ENCODE measurements at places on chromosomes 3 and 15.

GRCh38 chr3:126553284-126554084, 5.2 kb downstream of the C3orf22 start:
- no peak for DNase-seq

DNA sequence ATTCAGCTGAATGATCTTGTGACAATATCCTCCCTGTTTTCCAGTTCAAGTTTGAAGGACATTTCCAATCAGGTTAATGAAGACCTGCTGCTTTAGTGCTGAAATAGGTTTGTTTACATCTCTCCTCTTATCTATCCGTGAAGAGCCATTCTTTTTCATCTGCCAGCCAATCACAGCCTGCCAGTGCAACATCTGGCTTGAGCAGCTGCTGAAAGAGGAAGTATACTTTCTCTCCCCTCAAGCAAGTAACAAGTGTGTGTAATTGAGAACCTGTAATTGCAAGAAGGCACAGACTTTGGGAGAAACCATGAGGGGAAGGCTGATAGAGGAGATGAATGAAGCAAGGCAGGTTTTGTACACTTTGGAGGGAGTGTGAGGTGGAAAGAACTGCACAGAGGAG, 404.3 kb downstream of the AGBL1 start:
- no peak for DNase-seq

GRCh38 chr15:58069008-58069407, 3.5 kb upstream of the ALDH1A2 start:
- DNase-seq, result no peak

DNA sequence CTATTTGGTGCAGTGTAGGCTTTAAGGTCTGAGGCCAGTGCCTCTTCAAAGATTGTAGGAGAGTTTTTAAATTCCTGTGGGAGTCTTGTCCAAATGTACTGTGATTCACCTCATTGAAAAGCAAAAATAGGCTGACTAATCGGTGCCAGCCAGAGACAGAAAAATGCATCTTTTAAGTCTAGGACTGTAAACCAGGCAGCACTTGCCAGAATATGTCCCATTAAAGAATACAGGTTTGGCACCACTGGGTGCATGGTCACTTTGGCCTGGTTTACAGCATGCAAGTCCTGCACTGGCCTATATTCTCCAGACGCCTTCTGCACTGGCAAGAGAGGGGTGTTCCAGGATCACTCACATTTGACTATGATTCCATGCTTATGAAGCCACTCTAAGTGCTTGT, 20.3 kb upstream of the NOX5 start:
- no peak for DNase-seq

DNA sequence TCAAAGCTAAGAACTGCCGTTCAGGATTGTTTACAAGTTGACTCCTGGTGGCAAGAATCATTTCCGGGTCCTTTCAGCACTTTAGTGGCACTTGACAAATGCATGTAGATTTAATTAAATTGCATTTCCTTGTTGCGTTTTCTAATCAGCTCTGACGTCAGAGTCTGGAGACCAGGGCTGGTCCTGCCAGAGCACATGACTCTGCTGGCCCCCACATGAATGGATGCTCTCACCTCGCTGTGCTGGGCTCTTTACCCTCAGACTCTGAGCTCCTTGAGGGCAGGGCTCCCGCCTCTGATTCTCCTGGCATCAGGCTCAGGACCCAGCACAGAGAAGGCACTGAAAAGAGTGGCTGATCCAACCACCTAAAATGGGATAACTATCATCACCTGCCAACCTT, 69.4 kb downstream of the FEM1B start:
- DNase-seq, result no peak

- peak; percentile 69 for DNase-seq
These were observed 722 bp upstream of the ZXDC start for GRCh38 chr3:126476166-126477060.

GRCh38 chr3:151976211-151977050, 103.0 kb downstream of the SUCNR1 start:
- DNase-seq, result no peak

DNA sequence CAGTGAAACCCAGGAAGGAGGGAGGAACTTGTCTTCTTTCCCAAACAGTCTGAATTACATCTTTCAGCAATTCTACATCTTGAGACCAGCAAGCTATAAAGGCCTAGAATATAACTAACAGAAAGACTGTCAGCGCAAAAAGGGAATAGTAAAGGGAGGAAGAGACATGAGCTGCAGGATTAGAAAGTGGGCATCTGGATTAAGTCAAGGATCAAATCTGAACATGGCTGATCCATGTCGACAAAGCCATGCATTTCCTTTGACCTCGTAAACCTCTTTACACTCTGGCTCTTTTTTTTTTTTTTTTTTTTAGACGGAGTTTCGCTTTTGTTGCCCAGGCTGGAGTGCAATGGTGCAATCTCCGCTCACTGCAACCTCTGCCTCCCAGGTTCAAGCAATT, 35.4 kb upstream of the KCNMB3 start:
- no peak for DNase-seq

DNA sequence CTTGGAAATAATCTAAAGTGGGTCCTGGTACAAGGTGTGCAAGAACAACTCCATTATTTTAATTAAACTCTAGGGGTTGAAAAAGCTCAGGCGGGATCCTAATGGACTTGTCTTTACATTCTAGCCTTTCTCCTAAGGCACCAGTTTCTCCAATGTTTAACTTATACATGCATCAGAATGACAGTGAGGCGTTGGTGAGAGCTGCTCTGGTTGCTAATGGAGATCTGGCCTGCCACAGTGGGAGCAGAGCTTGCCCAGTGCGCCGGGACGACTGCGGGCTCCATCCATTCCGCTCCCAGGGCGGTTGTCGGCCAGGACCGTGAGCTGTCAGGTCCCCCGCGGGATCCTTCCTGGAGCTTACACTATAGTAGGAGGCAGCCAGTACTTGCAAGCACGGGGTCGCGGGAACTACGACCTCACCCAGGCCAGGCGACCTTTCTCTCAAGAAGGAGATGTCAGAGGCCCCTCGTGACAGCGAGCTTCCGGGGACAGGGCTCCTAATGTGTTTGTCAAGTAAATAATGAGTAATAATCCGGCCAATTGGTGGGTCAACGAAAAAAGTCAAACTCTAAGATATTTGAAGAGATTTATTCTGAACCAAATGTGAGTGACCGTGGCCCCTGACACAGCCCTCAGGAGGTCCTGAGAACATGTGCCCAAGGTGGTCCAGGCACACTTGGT, 991 bp upstream of the HIGD1A start:
- no peak for DNase-seq

DNA sequence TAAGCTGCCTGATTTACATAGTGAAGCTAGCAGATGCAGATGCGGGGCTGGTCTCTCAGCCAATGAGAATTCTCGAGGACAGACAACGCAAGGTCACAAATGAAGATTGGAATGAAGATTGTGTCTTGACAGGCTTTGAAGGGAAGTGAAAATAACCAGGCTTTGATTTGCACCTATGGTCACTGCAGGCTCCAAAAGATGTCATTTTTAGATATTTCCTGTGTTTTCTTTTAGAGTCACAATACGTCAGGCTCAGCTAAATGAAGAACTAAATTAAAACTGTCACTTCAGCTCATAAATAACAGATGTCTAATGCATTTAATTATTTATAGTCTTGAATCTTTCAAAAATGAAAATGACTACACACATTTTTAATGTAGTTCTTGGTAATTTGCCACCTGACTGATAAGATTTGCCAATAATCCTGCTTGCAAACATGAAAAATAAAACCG, 99.5 kb downstream of the SQOR start:
- DNase-seq, result no peak

GRCh38 chr15:64245405-64245804, 82.6 kb upstream of the PPIB start:
- DNase-seq, result no peak

GRCh38 chr3:66863205-66864111, 134.6 kb upstream of the KBTBD8 start:
- no peak for DNase-seq

DNA sequence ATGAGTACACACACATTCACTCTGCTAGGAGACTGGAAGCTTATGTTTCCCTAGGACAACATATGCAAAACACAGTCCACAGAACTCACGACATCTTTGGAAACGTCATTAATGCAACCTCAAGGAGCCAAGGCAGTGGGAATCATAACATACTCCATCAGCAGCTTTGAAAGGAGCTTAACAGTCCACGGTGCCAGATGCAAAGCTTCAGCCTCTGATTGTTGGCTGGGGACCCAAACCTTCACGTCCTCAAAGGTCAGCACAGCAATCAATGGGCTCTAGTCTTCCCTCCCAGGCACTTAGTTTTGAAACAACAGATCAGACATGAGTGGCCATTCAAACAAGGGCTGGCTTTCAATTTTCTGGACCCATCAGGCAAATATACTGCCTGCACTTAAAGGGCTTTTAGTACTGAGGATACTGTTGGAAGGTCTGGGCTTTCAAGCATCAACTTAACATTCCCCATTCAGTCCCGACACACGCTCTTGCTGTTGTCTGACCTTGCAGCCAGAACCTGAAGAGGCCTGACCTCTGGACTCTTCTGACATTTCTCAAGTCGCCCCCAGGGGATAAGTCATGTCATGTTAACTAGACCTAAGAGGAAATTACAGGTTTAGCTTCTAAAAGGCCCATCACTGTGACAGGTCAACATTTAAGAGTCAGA, 223.0 kb downstream of the PDZRN3 start:
- DNase-seq, result no peak

GRCh38 chr3:180391001-180391400, 211.0 kb upstream of the TTC14 start:
- DNase-seq, result no peak

DNA sequence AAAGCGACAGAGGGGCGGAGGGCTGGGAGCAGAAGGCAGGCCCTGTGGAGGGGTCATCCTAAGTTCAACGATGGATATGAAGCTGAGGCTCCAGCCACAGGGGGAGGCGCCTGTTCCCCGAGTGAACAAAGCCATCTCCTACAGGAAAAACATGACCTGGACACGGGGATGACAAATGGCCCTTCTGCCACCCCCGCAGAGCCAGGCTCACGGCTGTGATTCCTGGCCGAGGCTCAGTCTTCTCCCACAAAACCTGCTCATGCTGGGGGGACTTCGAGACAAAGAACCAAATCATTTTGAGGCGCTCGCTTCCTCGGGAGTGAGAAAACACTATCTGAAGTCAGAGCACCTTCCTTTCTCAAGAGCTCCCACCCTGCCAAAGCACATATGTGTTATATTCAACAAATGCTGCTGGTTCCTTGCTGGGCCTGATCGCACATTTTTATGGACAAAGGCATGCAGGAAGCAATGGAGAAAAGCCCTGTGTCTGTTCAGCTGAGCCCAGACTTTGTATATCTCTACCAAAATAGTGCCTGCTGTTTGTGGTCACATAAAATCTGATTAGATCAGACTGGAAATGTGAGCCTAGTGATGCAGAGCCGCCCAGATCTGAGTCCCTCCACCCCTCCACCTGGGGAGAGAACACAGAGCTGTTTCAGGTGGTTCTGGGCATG, 5.6 kb downstream of the RBP1 start:
- no peak for DNase-seq

- DNase-seq, result no peak
These were observed 42.8 kb upstream of the SMAD3 start for GRCh38 chr15:67022587-67023105.

- DNase-seq, result no peak
These were observed 593.3 kb downstream of the FOXP1 start for GRCh38 chr3:70990185-70990584.

- DNase-seq, result no peak
These were observed 181.0 kb upstream of the PPP2R3A start for GRCh38 chr3:135784557-135784956.

- peak; percentile 83 for DNase-seq
These were observed at the start of gene CPEB1 for GRCh38 chr15:82647045-82647834. TSS of gene CPEB1 (minus strand) at chr15:82647363. CDS start at chr15:82628459, 18,904 bp downstream.

GRCh38 chr3:20123131-20123652, 62.8 kb downstream of the SGO1 start:
- DNase-seq, result no peak

DNA sequence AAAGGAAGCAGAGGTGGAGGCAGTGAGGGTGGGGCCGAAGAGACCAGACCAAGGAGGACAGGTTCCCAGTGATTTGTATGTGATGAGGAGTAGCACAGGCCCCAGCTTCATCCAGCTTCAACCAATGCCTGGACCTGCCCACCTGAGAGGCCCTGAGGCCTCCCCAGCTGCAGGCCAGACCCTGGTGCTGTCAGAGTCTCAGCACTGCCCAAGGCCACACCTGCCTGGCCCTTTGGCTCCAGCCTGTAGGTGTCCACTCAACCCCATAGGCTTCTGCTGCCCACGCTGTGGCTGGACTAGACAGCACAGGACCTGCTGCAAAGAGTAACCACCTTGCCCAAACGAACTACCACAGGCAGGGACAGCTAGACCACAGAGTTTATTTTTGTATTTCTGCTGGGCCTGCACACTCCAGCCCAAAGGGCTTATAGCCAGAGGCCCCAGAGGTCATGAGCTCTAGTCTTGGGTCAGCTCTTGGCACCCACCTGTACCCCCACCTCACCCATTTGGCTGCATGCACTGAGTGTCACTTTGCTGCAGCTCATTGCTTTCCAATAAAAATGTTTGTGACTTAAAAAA, 81.9 kb upstream of the CDV3 start:
- DNase-seq, result no peak

- no peak for DNase-seq
These were observed 102.9 kb downstream of the PDZRN3 start for GRCh38 chr3:73521734-73522336.

DNA sequence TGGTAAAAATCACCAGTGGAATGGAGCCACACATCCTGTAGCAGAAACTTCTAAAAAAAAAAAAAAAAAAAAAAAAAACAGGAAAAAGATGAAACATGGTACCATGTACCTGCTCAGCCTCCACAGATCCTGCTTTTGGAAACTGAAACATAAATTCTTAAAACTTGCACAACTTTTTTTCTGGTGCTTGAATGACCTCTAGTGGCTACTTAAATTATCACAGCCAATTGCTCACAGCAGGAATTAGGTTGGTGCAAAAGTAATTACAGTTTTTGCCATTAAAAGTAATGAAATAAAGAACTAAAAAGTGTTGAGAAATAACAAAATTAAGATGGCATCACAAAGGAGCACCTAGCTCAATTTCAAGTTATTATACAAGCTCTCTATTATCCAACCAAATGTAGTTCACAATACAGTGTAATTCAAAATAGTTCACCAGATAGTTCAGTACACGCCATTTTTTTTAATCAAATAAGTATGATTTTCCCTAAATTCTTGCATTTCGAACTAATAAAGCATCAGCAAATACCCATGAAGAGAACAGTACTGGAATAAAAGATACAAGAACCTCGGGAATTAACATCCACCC, 80.6 kb downstream of the ULK4 start:
- DNase-seq, result no peak

DNA sequence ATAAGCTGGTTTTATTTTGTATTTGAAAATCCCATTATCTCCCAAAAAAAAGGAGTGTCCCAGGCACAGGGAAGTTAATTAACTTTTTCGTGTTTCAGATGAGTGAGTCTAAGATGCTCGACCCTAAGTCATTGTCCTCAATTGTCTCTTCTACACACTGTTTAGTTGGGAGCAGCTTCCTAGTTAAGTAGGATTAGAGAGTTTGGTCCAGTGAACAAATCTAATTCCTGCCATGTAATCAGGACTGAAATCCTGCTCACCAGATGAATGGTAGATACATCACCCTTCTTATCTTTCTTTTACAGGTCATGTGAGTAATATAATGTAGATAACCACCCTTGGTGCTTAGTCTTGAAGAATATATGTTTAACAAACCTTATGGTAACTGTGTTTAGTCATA, 228.9 kb upstream of the MANF start:
- DNase-seq, result no peak

- no peak for DNase-seq
These were observed 361.4 kb upstream of the ICE2 start for GRCh38 chr15:60840306-60840702.

All from anterior cingulate cortex (tissue), 58 donors.